ENCODE measurements at places on chromosomes 5 and 9.

- peak; percentile 10 for DNase-seq
Measured at GRCh38 chr5:97888439-97888838, 705.4 kb upstream of the RIOK2 start.

GRCh38 chr5:36733183-36733582, 126.8 kb downstream of the SLC1A3 start:
- DNase-seq = no peak

GRCh38 chr9:136249877-136250559, 4.4 kb upstream of the QSOX2 start:
- DNase-seq = no peak

GRCh38 chr9:2677915-2678889, 39.1 kb upstream of the KCNV2 start:
- DNase-seq = no peak

DNA sequence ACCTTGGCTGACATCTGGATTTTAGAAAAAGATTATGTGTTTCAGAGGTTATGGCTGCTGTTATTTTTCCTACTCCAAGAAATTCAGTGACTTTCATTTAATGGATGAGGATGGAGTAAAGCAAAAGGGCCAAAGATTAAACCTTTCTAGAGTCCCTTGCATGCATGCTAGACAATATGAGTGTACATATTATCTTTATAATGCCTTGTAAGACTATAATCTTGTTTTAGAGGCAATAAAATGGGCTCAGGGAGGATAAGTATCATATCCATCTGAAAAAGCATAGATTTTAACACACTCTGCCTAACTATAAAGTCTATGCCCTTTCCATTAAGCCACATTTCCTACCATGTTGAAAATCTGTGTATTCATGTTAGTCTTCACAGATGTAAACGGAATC, 199.8 kb downstream of the EDIL3 start:
- DNase-seq = no peak

DNA sequence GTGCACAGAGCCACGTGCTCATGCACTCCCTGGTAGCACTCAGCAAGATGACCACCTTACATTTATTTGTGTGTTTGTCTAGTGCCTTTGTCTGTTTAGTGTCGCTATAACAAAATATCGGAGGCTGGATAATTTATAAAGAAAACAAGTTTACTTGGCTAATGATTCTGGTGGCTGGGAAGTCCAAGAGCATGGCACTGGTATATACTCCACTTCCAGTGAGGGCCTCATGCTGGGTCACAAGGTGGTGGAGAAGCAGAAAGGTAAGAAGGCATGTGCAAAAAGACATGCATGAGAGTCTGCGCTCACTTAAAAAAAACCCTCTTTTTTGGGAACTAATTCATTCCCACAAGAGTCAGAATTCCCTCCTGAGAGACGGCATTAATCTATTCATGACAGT, 52.5 kb upstream of the BOD1 start:
- DNase-seq = no peak

GRCh38 chr9:37818849-37819248, 18.3 kb downstream of the DCAF10 start:
- DNase-seq = no peak

- DNase-seq = no peak
Measured at GRCh38 chr5:168869615-168870227, 290.6 kb upstream of the PANK3 start.

- DNase-seq = no peak
Measured at GRCh38 chr5:132069561-132069960, 4.0 kb upstream of the CSF2 start.

- peak; percentile 76 for DNase-seq
Measured at GRCh38 chr9:121650217-121651007, 1.0 kb upstream of the DAB2IP start.

DNA sequence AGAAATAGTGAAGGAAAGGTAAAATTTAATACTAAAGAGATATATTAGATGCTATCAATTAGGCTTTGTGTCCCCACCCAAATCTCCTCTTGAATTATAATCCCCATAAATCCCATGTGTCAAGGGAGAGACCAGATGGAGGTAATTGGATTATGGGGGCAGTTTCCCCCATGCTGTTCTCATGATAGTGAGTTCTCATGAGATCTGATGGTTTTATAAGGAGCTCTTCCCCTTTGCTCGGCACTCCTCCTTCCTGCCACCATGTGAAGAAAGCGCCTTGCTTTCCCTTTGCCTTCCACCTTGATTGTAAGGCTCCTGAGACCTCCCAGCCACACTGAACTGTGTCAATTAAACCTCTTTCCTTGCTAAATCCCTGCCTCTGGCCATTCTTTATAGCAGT, 697.0 kb upstream of the RGMB start:
- no peak for DNase-seq

DNA sequence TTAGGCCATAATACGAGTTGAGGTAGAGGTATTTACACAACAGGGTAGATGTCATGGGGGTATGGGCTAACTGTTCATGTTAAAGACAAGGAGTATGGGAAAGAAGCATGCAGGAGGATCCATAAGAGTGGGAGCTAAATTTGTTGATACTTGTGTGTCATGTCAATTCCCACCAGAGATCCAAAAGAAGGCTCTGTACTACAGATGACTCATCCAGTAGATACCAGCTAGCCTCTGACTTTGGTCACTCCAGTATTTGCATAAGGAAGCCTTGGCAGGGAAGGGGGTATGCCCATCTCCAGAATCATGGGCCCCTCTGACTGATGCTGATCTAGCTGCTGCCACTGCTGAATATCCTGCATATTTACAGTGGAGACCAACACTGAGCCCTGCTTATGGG, 743.7 kb upstream of the GRAMD2B start:
- DNase-seq = no peak

DNA sequence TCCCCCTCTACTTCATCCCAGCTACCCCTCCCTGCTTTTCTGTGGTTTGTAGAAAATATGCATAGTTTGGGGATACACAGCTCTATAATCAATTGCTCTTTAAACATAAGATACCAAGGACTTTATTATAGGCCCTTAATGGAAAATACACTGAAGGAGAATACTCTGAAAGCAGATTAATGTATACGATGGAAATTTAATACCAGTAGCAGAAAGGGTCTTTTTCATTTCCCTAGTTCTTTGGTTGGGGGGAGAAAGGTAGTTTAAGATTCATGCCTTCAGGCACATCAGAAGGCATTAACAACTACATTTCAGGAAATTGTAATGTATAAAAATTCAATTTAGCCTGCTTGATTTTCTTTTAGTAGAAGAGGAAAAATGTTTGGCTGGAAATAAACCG, 452.9 kb upstream of the ZNF608 start:
- no peak for DNase-seq

- no peak for DNase-seq
Measured at GRCh38 chr5:160660132-160660531, 191.9 kb downstream of the ATP10B start.

- no peak for DNase-seq
Measured at GRCh38 chr5:43401827-43402226, 10.4 kb downstream of the CCL28 start.

DNA sequence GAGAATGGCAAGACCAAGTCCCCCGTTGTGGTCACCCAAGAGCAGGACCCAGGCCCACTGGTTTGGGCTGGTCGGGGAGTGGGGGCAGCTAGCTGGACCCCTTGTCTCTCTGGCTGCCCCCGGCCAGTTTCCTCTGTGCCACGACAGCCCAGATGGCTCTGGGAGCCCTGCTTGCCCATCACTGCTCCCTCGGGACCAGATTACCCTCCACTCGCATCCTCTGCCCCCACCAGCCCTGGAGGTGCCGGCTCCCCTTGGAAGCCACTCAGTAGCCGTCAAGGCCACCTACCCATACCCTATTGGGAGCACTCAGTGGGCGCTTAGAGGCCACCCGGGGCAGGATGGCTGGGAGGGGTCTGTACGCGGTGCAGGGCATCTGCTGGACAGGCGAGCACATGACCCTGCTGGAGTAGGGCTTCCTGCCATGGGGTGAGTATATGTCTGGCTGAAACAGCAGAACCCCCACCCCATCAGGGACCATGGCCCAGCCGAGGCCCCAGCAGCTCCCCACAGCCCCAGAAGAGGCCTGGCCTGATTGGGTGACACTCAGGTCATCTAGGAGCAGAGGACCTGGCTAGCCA, 70.0 kb downstream of the ZNF354C start:
- no peak for DNase-seq

DNA sequence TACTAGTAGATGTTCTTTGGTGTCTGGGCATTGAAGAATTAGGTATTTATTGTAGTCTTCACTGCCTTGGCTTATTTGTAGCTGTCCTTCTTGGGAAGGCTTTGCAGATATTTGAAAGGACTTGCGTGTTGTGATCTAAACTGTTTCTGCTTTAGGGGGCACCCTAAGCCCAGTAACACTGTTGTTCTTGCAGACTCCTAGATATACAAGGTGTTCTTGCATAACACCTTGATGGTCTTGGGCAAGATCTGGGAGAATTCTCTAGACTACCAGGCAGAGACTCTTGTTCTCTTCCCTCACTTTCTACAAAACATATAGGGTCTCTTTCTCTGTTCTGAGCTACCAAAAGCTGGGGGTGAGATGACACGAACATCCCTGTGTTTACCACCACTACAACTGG, 179.1 kb downstream of the FAM170A start:
- no peak for DNase-seq

DNA sequence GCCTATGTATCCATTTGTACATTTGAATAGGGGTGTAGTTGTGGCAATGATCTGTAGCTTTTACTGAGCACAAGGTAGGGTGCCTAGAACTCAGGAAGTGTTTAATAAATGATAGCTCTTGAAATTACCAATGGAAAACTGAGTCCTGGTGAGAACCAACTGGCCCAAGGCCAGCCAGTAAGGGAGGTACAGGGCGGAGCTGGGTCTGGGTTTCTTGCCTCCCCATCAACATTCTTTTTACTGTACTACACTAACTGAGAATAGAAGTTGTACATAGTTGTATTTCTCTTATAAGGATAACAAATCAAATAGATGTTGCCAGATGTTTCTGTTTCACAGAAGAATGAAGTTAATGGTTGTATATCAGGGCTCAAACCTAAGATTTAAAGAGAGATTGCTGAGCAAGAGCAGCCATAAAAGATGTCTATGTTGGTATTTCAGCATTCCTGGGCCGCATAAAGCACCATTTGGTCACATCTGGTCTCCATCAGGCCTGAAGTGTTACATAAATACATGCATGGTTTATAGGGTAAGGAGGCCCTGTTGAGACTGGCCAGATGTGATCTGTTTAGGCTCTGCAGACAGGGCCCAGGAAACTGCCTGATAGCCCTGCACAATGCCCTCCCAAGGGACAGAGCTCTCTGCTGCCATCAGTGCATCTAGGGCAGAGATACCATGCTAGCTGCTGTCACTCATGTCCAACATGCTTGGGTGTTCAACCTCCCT, 210.5 kb downstream of the NXNL2 start:
- DNase-seq = no peak

- no peak for DNase-seq
Measured at GRCh38 chr5:65047948-65048690, 279.4 kb downstream of the CWC27 start.

DNA sequence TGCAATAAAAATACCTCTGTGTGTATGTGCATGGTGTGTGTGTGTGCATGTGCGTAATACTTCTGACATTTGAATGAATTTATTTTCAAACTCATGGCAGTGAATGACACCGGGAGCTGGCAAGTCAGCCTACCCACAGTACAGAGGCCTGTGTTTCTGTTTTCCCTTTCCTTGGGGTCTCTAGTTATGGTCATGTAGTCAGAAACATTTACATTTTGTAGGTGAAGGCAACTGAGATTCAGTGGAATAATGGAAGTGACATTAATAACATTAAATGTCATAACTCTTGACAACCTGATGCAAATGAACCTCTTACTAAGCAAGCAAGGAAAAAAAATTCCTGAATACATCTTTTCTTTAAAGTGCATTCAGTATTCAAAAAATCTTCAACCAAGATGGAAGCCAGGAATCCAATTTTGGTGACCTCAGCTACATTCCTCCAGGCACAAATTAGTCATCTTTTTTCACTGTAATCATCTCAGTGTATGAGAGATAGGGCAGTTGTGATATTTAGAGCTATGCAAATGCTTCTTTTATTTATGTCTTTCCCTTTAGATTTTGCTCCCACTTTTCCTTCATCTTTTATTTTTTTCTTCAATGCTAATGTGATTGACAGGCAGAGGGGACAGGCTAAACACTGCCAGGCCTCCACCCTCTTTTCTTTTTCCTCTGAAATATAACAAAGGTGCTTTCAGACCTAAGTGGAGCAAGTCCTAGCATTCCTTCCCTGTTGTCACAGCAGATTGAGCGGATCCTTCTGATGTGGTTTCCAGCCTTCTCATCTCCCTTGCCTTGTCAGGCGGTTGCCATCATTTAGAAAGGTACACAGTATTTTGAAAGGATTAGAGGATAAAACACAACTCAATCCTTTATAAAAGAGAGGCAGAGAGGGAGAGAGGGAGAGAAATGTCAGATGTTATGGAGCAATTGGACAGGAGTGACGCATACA, 569.8 kb upstream of the ADAMTS16 start:
- no peak for DNase-seq

GRCh38 chr5:117456866-117457470, 882.3 kb upstream of the SEMA6A start:
- no peak for DNase-seq

DNA sequence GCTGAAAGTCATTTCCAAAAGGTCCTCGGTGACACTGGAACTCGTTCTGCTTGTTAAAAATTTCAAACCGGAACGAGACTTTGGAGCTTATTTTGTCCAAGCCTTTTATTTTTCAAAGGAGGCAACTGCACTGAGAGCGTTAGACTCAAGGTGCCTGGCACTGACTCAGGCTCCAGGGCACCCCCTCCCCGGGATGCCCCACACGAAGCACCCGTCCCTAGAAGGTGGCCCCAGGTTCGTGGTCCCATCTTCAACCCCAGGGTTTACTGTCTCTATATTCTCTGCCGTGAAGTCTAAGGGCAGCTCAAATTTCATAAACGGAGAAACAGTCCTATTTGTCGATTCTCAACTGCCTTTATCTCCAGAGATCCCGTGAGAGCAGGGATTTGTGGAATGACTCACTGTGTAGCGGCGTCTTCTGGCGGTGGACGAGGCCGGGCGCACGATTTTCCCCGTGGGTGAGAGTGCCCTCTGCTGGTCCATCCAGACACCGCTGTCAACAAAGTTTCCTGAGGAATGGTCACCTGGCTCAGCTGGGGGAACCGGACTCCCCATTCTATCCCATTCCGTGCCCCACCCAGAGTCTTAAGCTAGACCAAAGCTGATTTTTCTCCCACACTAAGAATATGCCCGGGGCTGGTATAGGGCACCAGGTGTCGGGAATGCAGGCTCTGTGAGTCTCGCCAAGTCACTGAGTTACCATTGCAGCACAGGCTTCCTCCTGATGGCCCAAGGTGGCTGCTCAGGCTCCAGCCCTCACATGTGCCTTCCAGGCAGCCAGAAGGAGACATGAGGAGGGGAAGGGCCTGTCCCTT, 27.1 kb upstream of the SLC6A19 start:
- peak; percentile 65 for DNase-seq

- no peak for DNase-seq
Measured at GRCh38 chr5:143356855-143357583, 46.5 kb downstream of the NR3C1 start.
